ENCODE measurements at places on chromosomes 5 and 9. TPM values are rescaled to one million over a fixed set of nuclear protein-coding genes. Genes with fewer than 3 reads are reported as not detected.

DNA sequence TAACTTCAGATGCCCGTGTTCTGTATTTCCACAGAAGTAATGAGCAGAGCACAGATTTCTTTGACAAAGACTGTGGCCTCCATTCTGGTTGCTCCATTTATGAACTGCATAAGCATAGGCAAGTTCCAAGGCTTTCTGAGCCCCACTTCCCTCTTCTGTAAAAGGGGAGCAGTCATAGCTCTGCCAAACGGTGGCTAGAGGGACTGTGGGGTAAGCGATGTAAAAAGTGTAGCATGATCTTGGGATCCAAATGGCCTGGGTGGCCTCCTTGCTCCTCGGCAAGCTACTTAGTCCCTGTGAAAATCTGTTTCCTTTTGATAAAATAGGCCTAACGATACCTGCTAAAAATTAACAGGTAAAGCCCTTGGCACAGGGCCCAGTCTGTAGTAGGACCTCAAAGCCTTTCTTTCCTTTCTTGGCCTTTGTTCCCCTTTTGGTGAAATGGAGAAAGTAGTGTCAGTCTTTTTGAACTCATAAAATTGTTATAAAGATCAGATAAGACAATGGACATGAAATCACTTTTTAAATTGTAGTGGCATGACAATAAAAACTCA, 646.6 kb downstream of the ACTL7B start:
- no peaks in the 10 kb centered on the region for H3K4me1 ChIP-seq
- no peak overlapping the region for H3K27ac ChIP-seq
- no peak overlapping the region for H3K4me3 ChIP-seq
- H3K36me3 ChIP-seq = no peaks in the 10 kb centered on the region
- no peaks in the 10 kb centered on the region for H3K27me3 ChIP-seq

- no peak for DNase-seq
- no peaks in the 10 kb centered on the region for H3K4me1 ChIP-seq
- H3K27me3 ChIP-seq = no peaks in the 10 kb centered on the region
- H3K36me3 ChIP-seq = no peaks in the 10 kb centered on the region
- no peak overlapping the region for H3K4me3 ChIP-seq
- H3K27ac ChIP-seq = no peak overlapping the region
Observed at GRCh38 chr5:15983392-15983791, 196.2 kb downstream of the MARCHF11 start.

DNA sequence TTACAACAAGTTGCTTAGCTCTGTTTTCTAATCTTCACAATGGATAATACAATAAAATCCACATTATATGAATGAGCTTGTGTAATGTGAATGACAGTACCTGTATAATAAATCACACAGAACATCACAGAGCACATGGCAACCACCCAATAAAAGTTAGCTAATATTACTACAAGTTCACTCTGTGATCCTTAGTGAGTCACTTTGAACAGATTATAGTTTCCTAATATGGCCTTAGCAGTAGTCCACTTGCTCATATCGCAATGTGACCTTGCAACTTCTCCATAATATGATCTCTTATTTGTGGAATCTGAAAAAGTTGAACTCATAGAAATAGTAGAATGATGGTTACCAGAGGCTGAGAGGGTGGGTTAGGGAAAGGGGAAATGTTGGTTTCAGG, 361.3 kb downstream of the PTPRD start:
- H3K27me3 ChIP-seq = no peaks in the 10 kb centered on the region
- no peak overlapping the region for H3K27ac ChIP-seq
- no peaks in the 10 kb centered on the region for H3K4me1 ChIP-seq
- no peak overlapping the region for H3K4me3 ChIP-seq

DNA sequence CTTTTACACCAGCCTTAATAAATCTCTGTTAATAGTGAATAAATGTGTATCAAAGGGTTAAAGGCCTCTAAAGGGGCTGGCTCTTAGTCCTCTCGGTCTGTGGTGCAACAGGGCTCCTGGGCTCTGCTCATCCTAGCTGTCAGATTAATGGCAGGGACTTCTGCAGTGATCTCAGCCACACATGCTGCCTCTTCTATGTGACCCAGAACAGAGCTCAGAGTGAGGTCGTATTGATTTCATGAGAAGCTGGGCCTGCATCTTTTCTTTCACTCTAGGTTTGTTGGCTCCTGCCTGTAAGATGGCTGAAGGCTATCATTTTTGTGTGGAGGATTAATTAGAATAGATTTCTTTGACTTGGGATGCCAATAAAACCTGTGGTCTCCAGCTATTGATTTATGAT, 165.0 kb upstream of the GLRA1 start:
- no peak for DNase-seq
- no peaks in the 10 kb centered on the region for H3K27me3 ChIP-seq
- no peak overlapping the region for H3K4me3 ChIP-seq

DNA sequence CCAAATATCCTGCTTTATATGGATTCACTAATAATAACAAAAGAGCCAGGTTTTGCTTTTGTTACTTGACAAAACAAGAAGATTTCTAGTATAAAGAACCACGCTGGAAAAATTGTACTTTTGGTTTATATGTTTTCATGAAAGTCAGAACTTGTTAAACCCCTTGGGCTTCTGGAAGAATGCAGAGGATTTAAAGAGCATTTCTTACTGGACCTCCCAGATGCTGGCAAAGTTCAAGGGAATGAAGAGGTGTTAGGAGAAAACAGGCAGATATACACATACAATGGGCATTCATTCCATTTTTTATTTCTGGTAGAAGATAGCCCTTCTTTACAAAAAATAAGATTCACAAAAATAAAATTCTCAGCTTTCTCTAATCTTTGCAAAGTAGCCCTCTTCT, 61.1 kb downstream of the SAXO1 start:
- H3K36me3 ChIP-seq = no peaks in the 10 kb centered on the region
- H3K27me3 ChIP-seq = no peaks in the 10 kb centered on the region
- DNase-seq = no peak
- H3K4me1 ChIP-seq = no peaks in the 10 kb centered on the region
- H3K27ac ChIP-seq = no peak overlapping the region

DNA sequence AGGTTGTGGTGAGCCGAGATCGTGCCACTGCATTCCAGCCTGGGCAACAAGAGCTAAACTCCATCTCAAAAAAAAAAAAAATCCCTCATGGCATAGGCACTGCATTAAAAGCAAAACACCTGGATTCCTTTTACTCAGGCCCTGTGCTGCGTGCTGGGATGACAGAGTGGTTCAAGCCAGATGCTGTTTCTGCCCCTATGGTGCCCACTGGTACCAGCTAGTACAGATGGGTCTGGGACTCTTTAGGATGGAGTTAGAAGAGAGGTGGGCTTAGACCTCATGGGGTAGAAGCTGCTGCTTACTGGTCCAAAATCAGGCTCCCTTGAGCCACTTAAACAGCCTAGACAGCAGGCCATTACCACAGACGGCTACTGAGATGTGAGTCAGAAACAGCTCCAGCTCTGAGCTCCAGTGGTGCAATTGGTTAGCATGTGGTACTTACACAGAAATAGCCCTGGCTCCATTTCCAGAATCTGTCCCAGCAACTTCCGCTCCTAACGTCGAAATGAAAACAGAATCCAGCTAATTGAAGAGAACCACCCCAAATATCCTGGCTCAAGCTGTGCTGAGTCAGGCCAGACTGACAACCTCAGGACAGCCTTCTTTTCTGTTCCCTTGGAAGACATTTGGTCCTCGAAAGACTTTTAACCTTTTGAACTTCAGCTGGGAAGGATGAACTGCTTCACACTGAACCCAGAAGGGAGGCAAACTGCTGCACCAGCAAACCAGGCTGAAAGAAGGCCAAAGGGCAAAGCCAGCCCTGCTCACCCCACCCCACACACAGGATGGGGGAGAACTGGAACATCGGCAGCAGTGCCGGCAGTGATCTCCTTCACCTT, 15.5 kb downstream of the C5orf15 start:
- DNase-seq = no peak
- no peaks in the 10 kb centered on the region for H3K27me3 ChIP-seq

DNA sequence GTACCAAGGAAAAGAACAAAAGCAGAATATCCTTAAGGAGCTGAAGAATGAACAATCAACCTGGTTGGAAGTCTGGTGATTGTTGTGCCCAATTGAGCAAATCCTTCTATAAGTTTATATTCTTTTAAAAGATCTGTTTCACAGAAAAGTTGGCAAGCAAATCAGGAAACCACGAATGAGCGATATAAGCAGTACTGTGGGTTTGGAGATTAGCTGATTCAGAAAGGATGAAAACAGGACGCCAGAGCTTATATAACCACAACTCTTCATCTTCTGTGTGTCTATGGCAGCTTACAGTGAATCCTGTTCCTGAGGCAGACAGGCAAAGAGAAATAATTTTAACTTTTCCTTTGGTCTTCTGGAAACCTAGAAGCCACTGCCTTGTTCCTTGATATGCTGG, 61.7 kb downstream of the SLC38A9 start:
- H3K4me3 ChIP-seq = no peak overlapping the region
- no peaks in the 10 kb centered on the region for H3K4me1 ChIP-seq
- no peaks in the 10 kb centered on the region for H3K27me3 ChIP-seq
- no peak overlapping the region for H3K27ac ChIP-seq
- no peak for DNase-seq

DNA sequence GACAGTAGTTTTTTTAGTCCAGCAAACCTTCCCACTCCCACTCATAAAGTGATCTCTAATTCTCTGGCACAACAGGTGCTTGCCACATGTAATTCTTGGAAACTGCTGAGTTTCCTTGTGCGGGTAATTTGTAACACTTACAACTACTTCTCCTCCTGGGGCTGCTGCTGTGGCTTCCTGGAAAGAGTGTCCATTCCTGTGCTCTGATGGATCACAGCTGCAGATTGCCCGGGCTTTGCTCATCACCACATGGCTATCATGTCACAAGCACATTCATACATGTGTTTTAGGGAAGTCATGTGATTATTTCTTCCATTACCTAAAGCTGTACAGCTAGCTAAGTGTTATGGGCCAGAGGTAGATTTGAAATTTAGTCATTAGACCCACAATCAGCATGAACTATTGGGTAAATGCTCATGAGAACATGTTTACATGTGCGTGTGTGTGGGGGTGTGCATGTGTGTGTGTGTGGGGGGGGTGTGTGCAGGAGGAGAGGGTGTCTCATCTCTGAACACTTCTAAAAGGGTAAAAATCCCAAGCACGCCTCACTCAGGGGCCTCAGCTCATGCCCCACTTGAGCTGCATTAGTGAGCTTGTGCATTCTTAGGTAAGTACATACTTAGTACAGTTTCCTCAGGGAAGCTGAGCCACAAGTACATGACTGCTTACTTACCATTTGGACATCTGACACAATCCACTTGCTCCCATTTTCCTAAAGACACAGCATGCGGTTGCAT, 118.1 kb upstream of the CCDC112 start:
- H3K27ac ChIP-seq = no peak overlapping the region
- H3K36me3 ChIP-seq = no peaks in the 10 kb centered on the region
- no peaks in the 10 kb centered on the region for H3K27me3 ChIP-seq
- H3K4me3 ChIP-seq = no peak overlapping the region
- no peak for DNase-seq

DNA sequence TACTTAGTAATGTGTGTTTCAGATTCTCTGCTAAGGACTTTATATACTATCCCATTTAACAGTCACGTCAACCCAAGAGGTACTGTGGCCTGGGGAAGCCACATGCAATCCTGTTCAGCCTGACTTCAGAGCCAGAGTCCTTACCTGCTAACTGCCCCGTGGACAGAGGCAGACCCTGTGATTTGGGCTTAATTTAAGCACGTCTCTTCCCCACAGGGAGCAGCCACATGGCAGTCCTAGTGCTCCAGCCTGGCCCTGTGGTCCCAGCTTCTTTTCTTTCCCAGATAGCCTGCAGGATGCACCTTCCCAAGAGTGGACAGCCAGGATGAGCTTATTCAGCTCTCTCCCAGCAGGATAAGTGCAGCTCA, 71.5 kb downstream of the PDE8B start:
- DNase-seq = no peak
- no peak overlapping the region for H3K4me3 ChIP-seq
- H3K36me3 ChIP-seq = no peaks in the 10 kb centered on the region
- H3K27ac ChIP-seq = no peak overlapping the region
- no peaks in the 10 kb centered on the region for H3K27me3 ChIP-seq
- no peaks in the 10 kb centered on the region for H3K4me1 ChIP-seq

DNA sequence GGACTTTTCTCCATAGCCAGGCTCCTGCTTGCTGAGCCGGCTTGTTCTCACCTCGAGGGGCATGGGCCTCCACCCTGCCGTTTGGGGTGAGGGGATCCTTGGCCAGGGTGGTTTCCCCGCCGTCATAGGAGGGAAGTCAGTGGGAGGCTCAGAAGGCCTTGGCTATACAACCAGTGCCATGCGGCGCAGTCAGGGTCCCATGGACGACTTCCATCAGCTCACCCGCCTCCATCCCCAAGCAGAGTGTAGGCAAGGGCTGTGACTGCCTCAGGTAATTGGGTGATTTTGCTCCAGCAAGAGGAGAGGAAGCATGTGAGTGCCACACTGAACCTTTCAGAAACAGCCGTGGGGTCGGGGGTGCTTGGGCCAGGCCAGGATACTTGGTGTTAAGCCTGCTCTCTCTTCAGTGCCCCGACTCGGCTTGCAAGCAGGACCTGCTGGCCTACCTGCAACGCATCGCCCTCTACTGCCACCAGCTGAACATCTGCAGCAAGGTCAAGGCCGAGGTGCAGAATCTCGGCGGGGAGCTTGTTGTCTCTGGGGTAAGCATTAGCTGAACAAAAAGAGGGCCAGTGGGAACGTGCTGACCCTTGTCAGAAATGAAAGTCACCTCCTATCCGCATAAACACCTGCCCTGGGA, 57.2 kb upstream of the LRRTM2 start:
- no peaks in the 10 kb centered on the region for H3K27me3 ChIP-seq
- no peak overlapping the region for H3K4me3 ChIP-seq
- no peak for DNase-seq
- no peak overlapping the region for H3K27ac ChIP-seq
- no peaks in the 10 kb centered on the region for H3K4me1 ChIP-seq

DNA sequence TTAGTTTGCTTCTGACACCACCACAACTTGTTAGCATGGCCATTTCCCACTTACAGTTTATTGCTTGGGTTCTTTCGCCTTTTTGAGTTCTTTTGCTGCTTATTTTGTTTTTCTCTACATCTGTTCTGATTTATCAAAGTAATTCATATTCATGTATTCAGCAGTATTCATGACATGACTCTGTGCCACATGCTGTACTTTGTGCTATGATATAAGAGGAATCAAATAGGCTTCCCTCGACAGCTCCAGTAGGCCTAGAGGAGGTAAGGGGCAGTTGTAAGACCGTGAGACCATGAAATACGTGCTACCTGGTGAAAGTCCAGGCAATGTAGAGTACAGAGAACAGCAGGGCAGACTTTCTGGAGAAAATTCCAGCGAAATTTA, 110.7 kb upstream of the SAP30L start:
- peaks cover 6% of the 10 kb centered on the region for H3K36me3 ChIP-seq
- no peak overlapping the region for H3K4me3 ChIP-seq
- H3K27ac ChIP-seq = no peak overlapping the region
- no peaks in the 10 kb centered on the region for H3K27me3 ChIP-seq
- DNase-seq = no peak

The C9 gene
- total RNA-seq = 0.13 TPM

The RASGRF2 gene
- total RNA-seq = 0.19 TPM

The CFAP90 gene
- not detected for total RNA-seq

The HAND1 gene
- 0.64 TPM for total RNA-seq

The EDIL3 gene
- total RNA-seq = 0.32 TPM

The KCNMB1 gene
- 3.5 TPM for total RNA-seq

Data from GM12878 (cell line).